ENCODE measurements at places on chromosomes 6 and 20. TPM values are rescaled to one million over a fixed set of nuclear protein-coding genes. Genes with fewer than 3 reads are reported as not detected.

DNA sequence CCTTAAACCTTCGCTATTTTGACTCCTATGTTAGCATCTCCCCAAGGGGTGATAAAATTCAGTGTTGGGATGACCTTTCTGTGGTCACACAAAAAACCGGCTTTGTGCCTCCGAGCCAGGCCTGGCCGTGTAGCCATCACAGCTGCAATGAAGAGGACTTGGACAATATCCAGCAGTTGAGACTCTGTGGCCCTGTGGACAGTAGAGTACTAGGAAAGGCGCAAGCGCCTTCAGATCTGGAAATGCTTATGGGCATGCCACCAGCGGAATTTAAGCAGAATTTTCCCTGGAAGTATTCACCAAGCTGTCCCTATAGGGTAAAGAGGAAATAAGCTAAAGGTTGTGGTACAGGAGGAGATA, 63.3 kb upstream of the SLC2A12 start:
- no peak overlapping the region for H3K27ac ChIP-seq
- no peaks in the 10 kb centered on the region for H3K27me3 ChIP-seq
- H3K4me1 ChIP-seq = no peaks in the 10 kb centered on the region
- no peak for DNase-seq
- H3K36me3 ChIP-seq = no peaks in the 10 kb centered on the region

CAGE1 gene
- 0.09 TPM for total RNA-seq

CGA gene
- not detected for total RNA-seq

ATRN gene
- 30.1 TPM for total RNA-seq

DNA sequence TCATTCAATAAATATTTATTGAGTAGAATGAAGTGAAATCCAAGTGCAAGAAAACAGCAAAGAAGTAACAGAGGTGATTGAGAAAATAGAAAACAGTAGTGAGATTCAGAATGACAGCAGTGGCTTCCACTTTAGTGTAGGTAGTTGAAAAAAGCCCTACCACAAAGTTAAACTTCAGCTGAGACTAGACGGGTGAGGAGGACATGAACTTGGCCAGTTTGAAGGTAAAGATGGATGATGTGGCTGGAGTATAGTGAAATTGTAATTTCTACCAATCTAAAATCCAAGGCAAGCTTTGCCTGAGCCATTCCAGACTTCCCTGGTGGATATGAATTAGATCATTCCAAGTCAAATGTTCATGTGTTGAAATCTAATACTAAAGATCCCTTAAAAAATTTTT, 32.6 kb upstream of the AHI1 start:
- no peak overlapping the region for H3K27ac ChIP-seq
- H3K4me1 ChIP-seq = no peaks in the 10 kb centered on the region
- H3K27me3 ChIP-seq = no peaks in the 10 kb centered on the region
- no peak for DNase-seq
- no peak overlapping the region for H3K4me3 ChIP-seq

- H3K27me3 ChIP-seq = no peaks in the 10 kb centered on the region
- DNase-seq = no peak
- H3K36me3 ChIP-seq = no peaks in the 10 kb centered on the region
- no peak overlapping the region for H3K4me3 ChIP-seq
- no peak overlapping the region for H3K27ac ChIP-seq
- H3K4me1 ChIP-seq = no peaks in the 10 kb centered on the region
These were observed 431.7 kb downstream of the CDKAL1 start for GRCh38 chr6:20965915-20966314.

Data from pancreas (tissue), 10 donors.